ENCODE measurements at places on chromosomes 6 and 20. TPM values are rescaled to one million over a fixed set of nuclear protein-coding genes. Genes with fewer than 3 reads are reported as not detected.

MTFR2 gene
- 12.0 TPM for total RNA-seq

VPS52 gene
- 15.1 TPM for total RNA-seq

C20orf204 gene
- total RNA-seq, result 0.10 TPM

UNC93A gene
- total RNA-seq, result not detected

RBM24 gene
- 5.3 TPM for total RNA-seq

HLA-DOB gene
- 0.05 TPM for total RNA-seq

APCDD1L gene
- 0.06 TPM for total RNA-seq

CLIC5 gene
- total RNA-seq, result not detected

CCR6 gene
- 0.08 TPM for total RNA-seq

PRR18 gene
- total RNA-seq, result 0.13 TPM

MMS22L gene
- total RNA-seq, result 13.6 TPM

SYCP2 gene
- total RNA-seq, result 0.60 TPM

CAGE1 gene
- not detected for total RNA-seq

C6orf15 gene
- not detected for total RNA-seq

GPLD1 gene
- 0.81 TPM for total RNA-seq

C6orf132 gene
- total RNA-seq, result 3.7 TPM

HLA-G gene
- total RNA-seq, result not detected

ADGRB3 gene
- total RNA-seq, result not detected

EYS gene
- total RNA-seq, result 0.11 TPM

ZNF334 gene
- total RNA-seq, result not detected

MRAP2 gene
- total RNA-seq, result 1.8 TPM

PCSK2 gene
- total RNA-seq, result not detected

RNF114 gene
- 53.7 TPM for total RNA-seq

PPDPF gene
- 376 TPM for total RNA-seq

ZBP1 gene
- total RNA-seq, result 0.03 TPM

PRSS35 gene
- total RNA-seq, result 0.14 TPM

SEMG1 gene
- not detected for total RNA-seq

SNAI1 gene
- total RNA-seq, result 12.6 TPM

KIF25 gene
- not detected for total RNA-seq

PPP2R5D gene
- total RNA-seq, result 28.9 TPM

EPPIN gene
- total RNA-seq, result not detected

PTK6 gene
- total RNA-seq, result 2.7 TPM

CDH4 gene
- 6.0 TPM for total RNA-seq

CCDC170 gene
- 0.06 TPM for total RNA-seq

NKX2-2 gene
- not detected for total RNA-seq

ANKRD60 gene
- total RNA-seq, result not detected

PBOV1 gene
- total RNA-seq, result not detected

LZTS3 gene
- total RNA-seq, result 5.6 TPM

GPR31 gene
- not detected for total RNA-seq

GNMT gene
- 0.09 TPM for total RNA-seq

RAD21L1 gene
- not detected for total RNA-seq

YTHDF1 gene
- 49.7 TPM for total RNA-seq

C6orf120 gene
- total RNA-seq, result 12.9 TPM

SLC17A2 gene
- not detected for total RNA-seq

LY6G6F gene
- not detected for total RNA-seq

NKX2-4 gene
- total RNA-seq, result not detected

PSMG4 gene
- total RNA-seq, result 27.4 TPM

GJA10 gene
- total RNA-seq, result not detected

PPP1R16B gene
- total RNA-seq, result 0.15 TPM

GHRH gene
- total RNA-seq, result not detected

HS3ST5 gene
- not detected for total RNA-seq

VWA7 gene
- 1.3 TPM for total RNA-seq

TAP1 gene
- total RNA-seq, result 33.5 TPM

Data from A549 treated with AZD2906 at 1 μM for 4 hours (cell line).